Stimulated activated CD4-positive, alpha-beta T cell treated with anti-CD3 and anti-CD28 coated beads, Interleukin-1b, Interleukin-23, amount 100 ng/mL, for 1 hour (primary cell): ENCODE measurements at places on chromosomes 16 and 17.

- DNase-seq = no peak
Measured at GRCh38 chr16:31357324-31358109, 2.5 kb downstream of the ITGAX start.

- DNase-seq = no peak
Measured at GRCh38 chr16:52069866-52070265, 477.1 kb downstream of the TOX3 start.

GRCh38 chr16:80585764-80586163, 45.0 kb downstream of the DYNLRB2 start:
- no peak for DNase-seq

DNA sequence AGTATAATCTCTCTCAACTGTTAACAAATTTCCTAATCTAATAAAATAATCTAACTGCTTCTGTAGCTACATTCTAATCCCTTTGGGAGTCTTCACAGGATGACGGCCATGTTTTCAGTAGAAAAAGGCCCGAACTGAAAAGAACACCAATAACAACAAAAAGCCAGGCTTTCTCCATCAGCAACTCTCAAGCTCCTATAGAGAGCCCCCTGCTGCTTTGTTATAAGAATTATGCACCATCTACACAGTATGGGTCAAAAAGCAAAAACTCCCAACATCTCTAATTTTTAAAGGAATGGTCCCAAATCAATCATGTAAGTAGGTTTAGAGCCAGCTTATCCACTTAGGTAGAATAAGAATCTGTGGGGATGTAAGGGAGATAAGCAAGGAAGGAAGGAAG, 163.6 kb upstream of the C17orf78 start:
- DNase-seq = no peak

DNA sequence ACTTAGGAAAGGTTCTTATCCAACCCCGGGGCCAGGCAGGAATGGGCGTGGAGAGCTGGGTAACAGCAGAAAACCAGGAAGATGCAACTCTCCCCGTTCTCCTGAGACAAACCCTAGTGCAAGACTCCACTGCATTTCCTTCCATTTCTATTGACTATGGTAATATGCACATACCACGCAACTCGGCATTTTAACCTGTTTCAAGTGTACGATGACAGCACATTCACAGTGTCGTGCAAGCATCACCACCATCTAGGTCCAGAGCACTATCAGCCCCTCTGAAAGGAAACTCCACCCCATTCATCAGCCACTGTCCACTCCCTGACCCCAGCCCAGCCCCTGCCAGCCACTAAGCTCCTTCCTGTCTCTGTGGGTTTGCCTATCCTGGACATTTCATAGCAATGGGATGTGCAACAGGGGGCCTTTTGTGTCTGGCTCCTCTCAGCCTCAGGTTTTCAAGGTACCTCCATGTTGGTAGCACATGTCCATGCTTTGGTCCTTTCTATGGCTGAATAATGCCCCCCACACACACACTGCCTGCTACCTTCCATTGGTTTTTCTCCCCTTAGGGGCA, 441.9 kb downstream of the SOX9 start:
- DNase-seq = no peak

GRCh38 chr17:75406222-75406615, 741 bp upstream of the GRB2 start:
- no peak for DNase-seq

GRCh38 chr16:31487720-31488467, 5.0 kb downstream of the SLC5A2 start:
- peak; percentile 32 for DNase-seq

- DNase-seq = no peak
Measured at GRCh38 chr16:51989637-51990230, 557.2 kb downstream of the TOX3 start.

- DNase-seq = no peak
Measured at GRCh38 chr17:17206913-17207335, 791 bp upstream of the PLD6 start.

DNA sequence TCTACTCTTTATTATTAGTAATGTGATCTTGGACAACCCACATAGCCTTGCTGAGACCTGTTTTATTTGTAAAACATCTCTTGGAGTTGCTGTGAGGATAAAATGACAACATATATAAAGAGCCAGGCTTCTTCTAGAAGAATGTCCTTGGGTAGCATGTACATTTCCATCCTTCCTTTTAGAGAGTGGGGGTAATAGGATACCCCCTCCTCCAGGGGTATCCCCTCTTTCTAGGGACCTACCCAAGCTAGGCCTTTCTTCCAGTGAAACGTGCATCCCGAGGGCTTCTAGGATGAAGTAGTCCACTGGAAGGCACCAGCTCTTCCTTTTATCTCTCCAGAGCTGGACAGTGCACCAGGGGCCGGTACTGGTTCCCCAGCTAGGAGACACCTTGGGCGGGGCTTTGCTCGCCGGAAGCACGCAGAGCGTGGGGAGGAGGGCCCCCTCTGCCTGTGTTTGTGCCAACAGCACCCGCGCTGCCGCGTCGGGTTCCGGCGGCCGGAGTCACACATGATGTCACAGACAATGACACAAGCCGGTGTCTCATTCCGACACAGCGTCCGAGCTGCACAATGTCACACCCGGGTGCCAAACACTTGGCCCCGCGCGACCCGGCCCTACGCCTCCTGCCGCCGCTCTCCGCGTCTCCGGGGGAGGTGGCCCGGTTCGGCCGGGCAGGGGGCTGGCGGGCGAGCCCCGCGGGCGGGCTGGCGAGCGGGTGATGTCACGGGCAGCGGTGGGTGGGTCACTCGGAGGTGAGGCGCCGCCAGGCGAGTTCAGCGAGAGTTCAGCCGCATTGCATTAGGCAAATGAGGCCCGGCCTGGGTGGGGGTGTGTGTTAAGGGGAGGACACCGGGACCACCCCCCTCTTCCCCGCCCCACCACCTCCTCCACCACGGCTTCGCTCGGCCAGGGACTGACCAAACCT, 23.4 kb downstream of the GJD3 start:
- peak; percentile 69 for DNase-seq

DNA sequence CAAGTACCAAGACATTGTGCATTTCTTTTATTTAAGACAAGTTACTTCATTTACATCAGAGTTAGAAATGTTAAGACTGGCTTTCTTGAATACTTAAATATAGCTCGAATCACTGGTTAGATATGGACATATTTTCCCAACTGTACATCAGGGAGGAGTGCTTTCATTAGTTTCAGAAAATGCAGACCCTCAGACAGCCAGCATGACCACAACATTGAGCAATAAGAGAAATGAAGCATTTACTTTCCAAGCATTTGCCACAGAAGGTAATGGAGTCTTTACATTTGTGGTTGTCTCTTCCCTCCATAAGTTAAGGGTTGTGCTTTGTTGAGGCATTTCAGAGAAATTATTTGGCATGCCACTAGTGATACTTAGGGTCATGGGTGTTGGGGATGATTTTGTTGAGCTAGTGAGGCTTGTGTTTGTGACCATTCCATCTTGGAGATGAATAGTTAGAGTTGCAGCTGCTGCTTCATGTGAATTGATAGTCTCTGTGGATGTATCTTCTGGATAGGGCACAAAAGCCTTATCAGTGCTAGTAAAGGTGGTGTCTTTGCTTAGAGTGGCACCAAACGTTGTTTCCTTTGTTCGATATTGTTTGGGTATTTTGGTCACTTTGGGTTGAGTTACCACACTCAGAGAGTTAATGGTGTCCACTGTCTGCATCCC, 2.1 kb downstream of the OMG start:
- no peak for DNase-seq

DNA sequence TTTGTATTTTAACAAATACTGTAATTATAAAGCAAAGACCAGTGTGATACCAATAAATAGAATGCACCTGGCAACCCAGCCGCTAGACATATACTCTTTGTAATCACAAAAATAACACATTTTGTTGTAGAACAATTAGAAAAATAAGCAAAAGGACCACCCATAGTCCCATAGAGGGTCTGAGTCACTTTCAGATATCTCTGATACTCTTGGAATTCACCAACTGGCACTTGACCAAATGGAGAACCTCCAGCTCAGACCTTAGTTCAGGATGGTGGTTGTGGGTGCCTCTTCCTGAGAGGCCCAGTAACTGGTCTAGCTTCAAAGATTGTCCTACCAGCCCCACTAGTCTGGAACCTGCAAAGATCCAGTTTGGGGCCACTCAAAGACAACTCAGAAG, 789 bp upstream of the TERF2 start:
- no peak for DNase-seq

DNA sequence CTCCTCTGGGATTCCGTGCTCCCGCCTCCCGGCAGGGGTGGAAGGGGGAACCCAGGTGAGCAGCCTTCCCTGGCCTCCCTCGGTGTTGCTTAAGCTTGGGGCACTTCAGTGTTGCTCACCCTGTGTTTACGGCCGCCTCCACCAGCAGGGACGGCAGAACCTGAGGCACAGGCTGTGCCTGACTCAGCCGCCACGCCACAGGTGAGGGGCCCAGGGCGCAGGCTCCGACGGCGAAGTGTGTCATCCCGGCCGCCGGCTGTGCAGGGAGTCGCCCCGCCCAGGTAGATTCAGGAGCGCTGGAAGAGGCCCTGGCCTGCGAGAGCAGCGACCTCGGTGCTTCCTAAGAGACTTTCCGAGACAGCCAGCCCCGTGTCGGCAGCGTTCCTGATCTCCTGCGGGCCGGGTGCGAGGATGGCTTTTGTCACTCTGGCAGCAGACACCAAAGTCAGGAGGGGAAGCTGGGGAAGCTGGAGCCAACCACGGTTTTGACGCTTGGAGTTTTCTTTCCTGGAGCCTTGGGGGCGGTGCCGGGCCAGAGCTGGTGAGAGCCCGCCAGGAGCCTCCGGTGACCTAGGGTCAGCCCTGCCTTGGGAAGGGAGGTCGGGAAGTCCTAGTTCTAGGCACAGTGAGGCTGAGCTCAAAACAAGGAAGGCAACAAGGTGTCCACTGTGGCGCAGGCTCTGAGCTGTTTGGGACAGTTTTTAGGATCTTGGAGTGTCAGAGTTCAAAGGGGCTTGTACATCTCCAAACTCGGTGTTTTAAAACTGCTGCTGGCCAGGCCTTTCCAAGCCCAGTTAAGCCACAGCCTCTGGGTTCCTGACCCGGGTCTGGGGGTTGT, 2.1 kb downstream of the GSE1 start:
- DNase-seq = no peak

- no peak for DNase-seq
Measured at GRCh38 chr17:66717641-66718058, 117.3 kb upstream of the CACNG5 start.

DNA sequence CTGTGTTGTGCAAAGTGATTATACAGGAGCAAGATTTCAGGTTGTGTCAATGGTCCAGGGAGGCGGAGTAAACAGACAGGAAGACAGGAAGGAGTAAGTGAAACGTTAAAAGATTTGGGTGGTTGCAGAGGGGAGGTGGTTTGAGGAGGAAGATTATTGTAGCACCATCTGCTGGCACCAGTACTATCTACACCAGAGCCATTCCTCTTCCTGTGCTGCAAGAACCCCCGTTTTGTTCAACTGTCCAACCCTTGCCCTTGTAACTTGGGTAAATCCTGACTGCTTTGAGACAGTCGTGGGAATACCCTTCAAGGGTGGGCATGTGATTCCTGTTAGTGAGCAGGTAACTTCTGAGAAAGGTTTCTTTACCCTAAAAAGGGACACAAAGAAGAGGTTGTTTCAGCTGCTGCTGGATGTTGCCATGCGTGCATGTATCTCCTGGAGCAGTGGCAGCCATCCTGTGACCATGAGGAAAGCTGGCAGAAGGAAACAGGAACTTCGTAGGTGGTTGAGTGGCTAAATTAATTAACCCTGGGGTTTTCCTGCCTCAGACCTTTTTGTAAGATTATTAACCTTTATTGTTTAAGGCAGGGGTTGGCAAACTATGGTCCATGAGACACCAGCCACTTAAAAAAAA, 124.1 kb downstream of the PRKCA start:
- DNase-seq = peak; percentile 2

- no peak for DNase-seq
Measured at GRCh38 chr16:9105189-9105588, 13.7 kb downstream of the HAPSTR1 start.

- no peak for DNase-seq
Measured at GRCh38 chr17:4389079-4389478, 22.6 kb upstream of the UBE2G1 start.

- DNase-seq = no peak
Measured at GRCh38 chr16:20901436-20902112, 1.0 kb downstream of the LYRM1 start.

DNA sequence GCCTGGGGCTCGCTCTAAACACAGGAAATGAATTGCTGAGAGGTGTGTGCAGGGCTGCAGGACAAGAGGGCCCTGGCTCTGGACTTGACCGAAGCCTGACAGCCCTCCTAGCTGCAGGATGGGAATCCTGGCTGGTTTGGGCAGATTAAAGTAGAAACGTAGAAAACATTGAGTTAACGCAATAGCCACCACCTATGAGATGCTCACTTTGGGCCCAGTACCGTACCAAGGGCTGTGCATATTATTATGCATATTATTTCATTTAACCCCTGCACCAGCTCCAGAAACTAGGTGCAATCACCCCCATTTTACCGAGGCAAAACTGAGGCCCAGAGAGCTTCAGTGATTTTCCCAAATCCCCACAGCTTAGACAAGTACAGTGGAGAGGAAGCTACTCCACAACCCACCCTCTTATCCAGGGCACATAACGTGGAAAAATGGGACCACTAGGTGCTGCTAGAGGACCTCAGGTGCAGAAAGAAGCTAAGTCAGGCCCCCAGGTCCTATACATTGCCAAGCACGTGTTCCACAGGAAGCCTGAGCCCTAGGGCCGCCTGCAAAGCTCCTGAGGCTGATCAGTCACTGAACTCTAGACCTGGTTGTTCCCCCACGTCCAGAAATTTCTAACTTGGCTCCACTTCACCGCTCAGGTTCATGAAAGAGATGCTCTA, 79.2 kb downstream of the MYH11 start:
- DNase-seq = no peak

GRCh38 chr17:80964859-80965580, 26.6 kb upstream of the CHMP6 start:
- no peak for DNase-seq

- no peak for DNase-seq
Measured at GRCh38 chr17:17587614-17588337, 3.7 kb downstream of the PEMT start.

- DNase-seq = no peak
Measured at GRCh38 chr16:57167953-57168352, 17.9 kb downstream of the PSME3IP1 start.

GRCh38 chr17:70446446-70446845, 277.1 kb downstream of the KCNJ2 start:
- DNase-seq = no peak

- no peak for DNase-seq
Measured at GRCh38 chr16:64012166-64012565, 1109.7 kb downstream of the CDH11 start.

DNA sequence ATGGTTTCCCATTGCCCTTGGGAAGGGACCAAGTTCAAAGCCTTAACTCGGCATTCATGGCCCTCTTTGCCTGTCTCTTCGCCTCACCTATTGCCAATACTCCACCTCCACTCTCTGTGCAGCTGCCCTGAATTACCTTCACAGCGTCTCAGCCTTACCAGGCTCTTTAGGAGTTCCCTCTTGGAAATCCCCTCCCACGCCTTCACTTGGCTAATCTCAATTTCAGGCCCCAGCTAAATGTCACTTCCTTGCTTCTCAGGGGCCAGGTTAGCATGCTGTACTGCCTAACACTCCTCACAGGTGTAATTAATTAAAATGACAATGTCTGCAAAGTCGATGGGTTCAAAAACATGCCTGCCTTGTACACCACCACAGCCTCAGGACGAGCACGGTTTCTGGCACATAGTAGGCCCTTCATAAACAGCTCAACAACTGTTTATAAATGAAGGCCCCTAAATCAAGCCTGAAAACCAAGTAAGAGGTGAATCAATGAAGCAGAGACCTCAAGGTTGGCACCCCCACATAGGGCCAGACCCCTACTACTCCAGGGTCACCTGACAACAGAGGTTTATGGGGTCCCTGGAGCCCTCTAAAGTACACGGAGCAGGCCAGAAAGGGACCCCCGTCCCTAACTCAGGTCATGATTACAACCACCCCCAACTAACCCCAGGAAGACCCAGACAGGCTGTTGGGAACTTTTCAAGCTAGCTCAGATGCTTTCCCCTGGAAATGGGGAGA, 11.2 kb upstream of the EEF2K start:
- DNase-seq = no peak
